ENCODE measurements at places on chromosomes 3 and 15. TPM values are rescaled to one million over a fixed set of nuclear protein-coding genes. Genes with fewer than 3 reads are reported as not detected.

DNA sequence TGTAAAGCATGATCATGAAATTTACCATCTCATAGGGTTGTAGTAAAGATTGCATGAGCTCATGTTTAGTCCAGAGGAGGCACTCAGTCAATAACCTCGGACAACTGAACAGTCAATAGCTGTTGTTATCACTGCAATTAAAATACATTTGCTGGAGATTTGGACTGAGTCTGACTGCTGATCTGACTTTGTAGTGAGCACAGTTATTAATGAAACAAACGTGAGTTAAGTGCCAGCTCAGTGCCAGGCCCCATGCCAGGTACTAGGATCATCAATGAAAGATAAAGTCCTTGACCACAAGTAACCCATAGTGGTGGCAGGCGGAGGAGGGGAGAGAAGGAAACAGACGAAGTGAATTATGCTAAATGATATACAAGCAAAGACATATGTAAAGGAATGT is 43.7 kb upstream of the PRICKLE2 start:
- H3K27me3 ChIP-seq = no peaks in the 10 kb centered on the region
- no peak for DNase-seq
- no peaks in the 10 kb centered on the region for H3K4me1 ChIP-seq
- H3K36me3 ChIP-seq = no peaks in the 10 kb centered on the region
- no peak overlapping the region for H3K4me3 ChIP-seq
- no peak overlapping the region for H3K27ac ChIP-seq

DNA sequence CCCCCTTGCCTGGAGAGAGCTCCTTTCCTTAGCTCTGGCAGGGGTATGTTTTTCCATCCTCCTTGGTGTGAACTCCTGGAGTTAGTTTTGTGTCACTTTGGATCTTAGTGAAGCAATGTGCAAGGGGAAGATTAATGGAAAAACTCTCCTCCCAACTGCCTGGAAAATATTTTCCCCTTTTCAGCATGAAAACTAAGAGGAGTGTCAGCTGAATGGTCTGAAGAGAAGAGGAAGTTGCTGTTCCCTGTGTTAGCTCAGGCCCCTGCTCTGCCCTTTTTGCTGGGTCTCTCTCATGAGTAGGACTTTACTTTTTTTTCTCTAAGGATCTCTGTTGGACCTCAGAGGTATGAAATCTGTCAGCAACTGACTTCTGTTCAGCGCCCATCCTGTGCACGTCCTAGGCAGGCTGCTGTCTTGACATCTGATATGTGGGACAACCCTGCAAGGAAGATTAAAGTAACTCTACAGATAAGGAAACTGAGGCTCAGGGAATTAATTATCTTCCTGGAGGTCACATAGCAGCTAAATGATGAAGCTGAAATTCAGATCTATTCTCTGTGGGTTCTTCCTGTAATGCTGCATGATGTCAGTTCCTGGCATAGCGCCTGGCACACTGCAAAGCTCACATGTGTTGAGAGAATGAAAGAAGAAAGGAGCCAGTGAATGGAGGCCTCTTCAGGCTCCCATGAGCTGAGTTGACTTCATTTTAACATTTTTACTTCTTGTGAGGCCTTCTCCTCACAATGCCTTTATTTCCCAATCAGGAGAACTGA is 109.7 kb upstream of the GALNT15 start:
- H3K27ac ChIP-seq = no peak overlapping the region
- DNase-seq = no peak
- H3K4me1 ChIP-seq = no peaks in the 10 kb centered on the region
- H3K27me3 ChIP-seq = no peaks in the 10 kb centered on the region

TRIM42 gene
- not detected for total RNA-seq

DNA sequence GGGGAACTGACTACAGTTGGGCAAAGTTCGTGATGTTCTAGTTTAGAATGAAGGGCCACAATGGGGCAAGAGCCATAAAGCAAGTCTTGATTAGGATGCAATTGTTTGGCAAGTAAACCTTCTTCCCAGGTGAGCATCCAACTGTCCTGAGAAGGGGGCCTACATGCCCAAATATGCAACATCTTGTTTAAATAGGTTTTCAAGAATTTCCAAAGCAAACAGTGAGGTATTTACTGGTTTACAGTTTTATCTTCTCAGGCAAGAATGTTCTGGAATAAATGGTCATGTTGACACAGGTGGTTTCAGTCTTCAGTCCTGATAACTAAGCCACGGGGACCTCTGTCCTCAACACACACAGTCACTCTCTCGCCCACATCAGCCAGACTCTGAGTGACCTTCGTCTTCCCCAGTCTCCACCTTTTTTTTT is 90.3 kb upstream of the FAM174B start:
- H3K36me3 ChIP-seq = no peaks in the 10 kb centered on the region
- H3K4me3 ChIP-seq = no peak overlapping the region
- no peaks in the 10 kb centered on the region for H3K27me3 ChIP-seq
- DNase-seq = no peak
- no peaks in the 10 kb centered on the region for H3K4me1 ChIP-seq

DNA sequence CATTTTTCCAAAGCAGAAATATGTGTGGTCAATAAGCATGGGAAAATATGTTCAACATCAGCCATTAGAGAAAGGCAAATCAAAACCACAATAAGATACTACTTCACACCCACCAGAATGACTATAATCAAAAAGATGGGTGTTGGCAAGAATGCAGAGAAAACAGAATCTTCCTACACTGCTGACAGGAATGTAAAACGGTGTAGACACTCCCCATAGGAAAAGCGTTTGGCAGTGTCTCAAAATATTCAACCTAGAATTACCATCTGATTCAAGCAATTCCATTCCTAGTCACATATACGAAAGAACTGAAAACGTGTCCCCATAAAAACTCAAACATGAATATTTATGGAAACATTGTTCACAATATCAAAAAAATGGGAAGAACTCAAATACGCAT is 123.3 kb downstream of the ADAMTS17 start:
- no peak overlapping the region for H3K27ac ChIP-seq
- no peaks in the 10 kb centered on the region for H3K4me1 ChIP-seq
- no peaks in the 10 kb centered on the region for H3K27me3 ChIP-seq
- no peaks in the 10 kb centered on the region for H3K36me3 ChIP-seq
- no peak overlapping the region for H3K4me3 ChIP-seq
- no peak for DNase-seq

LRRC31 gene
- total RNA-seq = not detected

GRCh38 chr3:142613491-142613890 is 17.3 kb downstream of the PLS1 start:
- H3K27ac ChIP-seq = no peak overlapping the region
- H3K36me3 ChIP-seq = no peaks in the 10 kb centered on the region
- H3K27me3 ChIP-seq = no peaks in the 10 kb centered on the region
- H3K4me3 ChIP-seq = no peak overlapping the region
- no peaks in the 10 kb centered on the region for H3K4me1 ChIP-seq
- no peak for DNase-seq

DAZL gene
- not detected for total RNA-seq

GRCh38 chr3:33058765-33059164 is 38.2 kb downstream of the GLB1 start:
- no peaks in the 10 kb centered on the region for H3K36me3 ChIP-seq
- DNase-seq = no peak
- H3K27ac ChIP-seq = peak overlapping the region; percentile 5
- H3K4me1 ChIP-seq = peaks cover 99% of the 10 kb centered on the region
- H3K4me3 ChIP-seq = no peak overlapping the region
- no peaks in the 10 kb centered on the region for H3K27me3 ChIP-seq

DNA sequence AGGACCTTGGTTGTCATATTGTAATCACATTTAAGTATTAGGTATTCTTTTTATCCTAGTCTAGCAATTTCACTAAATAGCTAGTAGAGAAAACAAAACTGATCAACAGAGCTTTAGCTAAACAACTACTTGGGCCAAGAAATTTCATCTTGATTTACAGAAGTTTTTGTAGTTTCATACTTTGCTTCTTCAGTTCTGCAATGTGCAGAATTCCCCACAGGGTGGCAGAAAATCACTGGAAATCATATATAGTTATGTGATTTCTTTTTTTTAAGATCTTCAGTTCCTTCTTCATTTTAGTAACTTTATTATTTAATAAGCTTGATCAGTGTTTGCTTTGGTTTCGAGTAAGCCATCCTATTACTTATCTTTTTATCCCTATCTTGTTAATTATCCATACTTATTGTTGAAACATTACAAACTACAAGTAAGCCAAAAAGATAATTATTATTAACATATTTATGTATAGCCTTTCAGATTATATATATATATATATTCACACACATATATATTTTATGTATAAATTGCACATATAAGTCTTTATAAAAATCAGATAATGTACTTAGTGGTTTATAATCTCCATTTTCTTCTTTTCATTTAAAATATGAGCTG is 2.2 kb upstream of the BNIP2 start:
- no peak overlapping the region for H3K27ac ChIP-seq
- no peaks in the 10 kb centered on the region for H3K36me3 ChIP-seq
- DNase-seq = peak; percentile 50

DNA sequence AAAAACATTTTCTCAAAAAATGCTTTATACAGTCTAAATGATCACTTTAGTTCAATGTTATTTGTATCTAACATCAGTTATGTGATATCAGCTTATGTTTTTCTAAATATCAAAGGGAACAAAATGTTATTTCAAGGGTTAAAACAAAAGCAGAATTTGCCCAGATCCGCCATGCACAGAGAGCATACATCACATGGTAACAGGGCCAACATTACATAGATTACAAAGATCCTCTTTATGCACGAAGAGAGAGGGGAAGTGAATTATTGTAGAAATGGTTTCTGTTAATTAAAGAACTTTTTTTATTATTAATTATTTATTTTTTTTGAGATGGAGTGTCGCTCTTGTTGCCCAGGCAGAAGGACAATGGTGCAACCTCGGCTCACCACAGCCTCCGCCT is 100.8 kb upstream of the MME start:
- H3K27me3 ChIP-seq = no peaks in the 10 kb centered on the region
- no peak overlapping the region for H3K4me3 ChIP-seq
- no peak overlapping the region for H3K27ac ChIP-seq
- DNase-seq = no peak

DNA sequence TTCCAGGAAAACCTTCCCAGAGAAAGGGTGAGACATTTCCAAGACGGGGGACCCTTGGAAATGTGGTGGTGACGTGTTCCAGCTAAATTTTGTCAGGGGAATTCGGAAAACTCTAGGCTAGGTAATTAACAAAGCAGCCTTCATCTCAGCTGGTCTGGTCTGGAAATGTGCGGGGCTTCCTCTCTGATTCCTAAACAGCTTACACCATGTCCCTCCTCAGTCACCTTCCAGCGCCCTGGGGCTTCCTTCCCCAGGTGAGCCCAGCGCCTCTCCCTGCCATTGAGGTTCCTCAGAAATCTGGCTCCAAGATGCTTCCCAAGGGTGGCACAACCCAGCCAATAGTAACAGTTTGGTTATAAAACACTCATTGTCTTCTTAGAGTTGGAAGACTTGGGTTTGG is 571 bp downstream of the ACAD9 start:
- H3K27me3 ChIP-seq = no peaks in the 10 kb centered on the region
- H3K4me3 ChIP-seq = peak overlapping the region; percentile 82
- peaks cover 38% of the 10 kb centered on the region for H3K4me1 ChIP-seq
- no peak for DNase-seq

MASP1 gene
- not detected for total RNA-seq

GRCh38 chr15:32778391-32779176 is 60.8 kb downstream of the GREM1 start:
- H3K4me3 ChIP-seq = no peak overlapping the region
- H3K36me3 ChIP-seq = no peaks in the 10 kb centered on the region
- no peak overlapping the region for H3K27ac ChIP-seq
- DNase-seq = no peak
- no peaks in the 10 kb centered on the region for H3K27me3 ChIP-seq
